ENCODE measurements at places on chromosomes 3 and 15. TPM values are rescaled to one million over a fixed set of nuclear protein-coding genes. Genes with fewer than 3 reads are reported as not detected.

TM4SF1 gene
- 168 TPM for total RNA-seq

ATP13A3 gene
- total RNA-seq = 35.6 TPM

CHRNA7 gene
- 2.6 TPM for total RNA-seq

CPLX3 gene
- not detected for total RNA-seq

CCDC39 gene
- total RNA-seq = 0.26 TPM

CIB2 gene
- total RNA-seq = 6.9 TPM

DNA sequence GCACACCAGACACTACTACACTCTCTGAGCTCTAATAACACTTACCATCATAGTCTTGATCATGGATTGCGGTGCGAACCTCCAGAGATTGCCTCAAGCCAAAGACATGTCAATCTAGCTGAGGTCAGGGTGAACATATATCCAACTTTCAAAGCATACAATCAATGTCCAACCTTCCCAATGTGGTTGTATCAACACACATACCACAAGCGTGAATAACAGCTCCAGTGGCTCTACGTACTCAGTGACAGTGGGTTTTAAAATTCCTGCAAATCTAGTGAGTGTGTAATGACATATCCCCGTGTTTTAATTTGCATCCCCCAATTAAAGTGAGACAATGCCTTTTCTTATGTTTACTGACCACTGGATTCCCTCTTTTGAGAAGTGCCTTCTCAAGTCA lies 29.6 kb downstream of the SFMBT1 start:
- no peak overlapping the region for H3K27ac ChIP-seq
- H3K4me1 ChIP-seq = peaks cover 11% of the 10 kb centered on the region
- H3K4me3 ChIP-seq = no peak overlapping the region
- DNase-seq = no peak
- no peaks in the 10 kb centered on the region for H3K36me3 ChIP-seq
- no peaks in the 10 kb centered on the region for H3K27me3 ChIP-seq

- H3K27me3 ChIP-seq = peaks cover 4% of the 10 kb centered on the region
- H3K36me3 ChIP-seq = no peaks in the 10 kb centered on the region
- peaks cover 6% of the 10 kb centered on the region for H3K4me1 ChIP-seq
- H3K27ac ChIP-seq = no peak overlapping the region
- H3K4me3 ChIP-seq = no peak overlapping the region
Measured at GRCh38 chr3:12893247-12893646, 51.9 kb upstream of the RPL32 start.

- no peaks in the 10 kb centered on the region for H3K36me3 ChIP-seq
- H3K27ac ChIP-seq = no peak overlapping the region
- H3K4me3 ChIP-seq = no peak overlapping the region
- peaks cover 4% of the 10 kb centered on the region for H3K4me1 ChIP-seq
Measured at GRCh38 chr15:52336529-52336928, 40.9 kb upstream of the MYO5C start.

GRCh38 chr15:99209326-99209725 lies 40.1 kb downstream of the TTC23 start:
- H3K4me3 ChIP-seq = no peak overlapping the region
- no peak for DNase-seq
- H3K4me1 ChIP-seq = no peaks in the 10 kb centered on the region
- H3K27ac ChIP-seq = no peak overlapping the region

GRCh38 chr15:48643776-48644466 lies 1.6 kb downstream of the FBN1 start:
- peak overlapping the region; percentile 62 for H3K27ac ChIP-seq
- H3K4me3 ChIP-seq = no peak overlapping the region
- no peaks in the 10 kb centered on the region for H3K27me3 ChIP-seq
- peaks cover 19% of the 10 kb centered on the region for H3K4me1 ChIP-seq

DNA sequence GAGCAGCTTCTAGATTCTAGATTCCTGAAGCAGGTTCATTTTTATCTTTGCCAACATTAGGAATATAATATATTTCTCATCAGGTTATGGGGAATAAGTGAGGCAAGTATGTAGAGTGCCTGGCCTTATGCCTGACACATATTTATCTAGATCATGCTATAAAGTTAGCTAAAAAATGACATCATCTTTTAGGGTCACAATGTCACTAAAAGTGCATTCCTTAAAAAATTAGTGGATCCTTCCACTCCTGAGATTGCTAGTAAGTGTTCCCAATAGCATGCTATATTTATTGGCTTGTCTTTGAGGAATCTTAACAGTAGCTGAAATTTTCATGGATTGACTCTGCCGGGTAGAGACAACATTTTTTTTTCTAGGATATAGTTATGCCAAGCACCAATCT lies 305.9 kb upstream of the TMCO5A start:
- no peaks in the 10 kb centered on the region for H3K4me1 ChIP-seq
- no peaks in the 10 kb centered on the region for H3K36me3 ChIP-seq
- no peak overlapping the region for H3K27ac ChIP-seq
- no peak overlapping the region for H3K4me3 ChIP-seq
- H3K27me3 ChIP-seq = no peaks in the 10 kb centered on the region

- no peak overlapping the region for H3K27ac ChIP-seq
- DNase-seq = no peak
- no peaks in the 10 kb centered on the region for H3K36me3 ChIP-seq
- no peaks in the 10 kb centered on the region for H3K4me1 ChIP-seq
- H3K4me3 ChIP-seq = no peak overlapping the region
- no peaks in the 10 kb centered on the region for H3K27me3 ChIP-seq
Measured at GRCh38 chr3:29609328-29609811, 328.5 kb downstream of the RBMS3 start.

DNA sequence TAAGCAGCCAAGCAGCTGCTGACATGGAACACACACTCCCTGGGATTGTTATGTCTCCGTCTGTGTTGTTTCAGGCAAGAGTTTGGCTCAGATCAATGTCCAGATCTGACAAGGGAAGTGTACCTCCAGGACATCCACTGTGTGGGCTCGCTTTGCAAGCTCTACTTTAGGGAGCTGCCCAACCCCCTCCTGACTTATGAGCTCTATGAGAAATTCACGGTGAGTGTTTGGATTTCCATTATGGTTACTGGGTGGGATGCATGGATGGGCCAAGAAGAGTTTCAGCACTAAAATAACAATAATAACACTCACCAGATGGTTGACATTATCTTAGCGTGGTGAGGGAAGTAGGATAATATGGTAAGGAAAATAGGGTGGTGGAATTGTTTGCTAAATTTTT lies 74.1 kb downstream of the ARHGAP31 start:
- H3K27me3 ChIP-seq = no peaks in the 10 kb centered on the region
- no peaks in the 10 kb centered on the region for H3K36me3 ChIP-seq
- H3K4me3 ChIP-seq = no peak overlapping the region
- no peak overlapping the region for H3K27ac ChIP-seq

DNA sequence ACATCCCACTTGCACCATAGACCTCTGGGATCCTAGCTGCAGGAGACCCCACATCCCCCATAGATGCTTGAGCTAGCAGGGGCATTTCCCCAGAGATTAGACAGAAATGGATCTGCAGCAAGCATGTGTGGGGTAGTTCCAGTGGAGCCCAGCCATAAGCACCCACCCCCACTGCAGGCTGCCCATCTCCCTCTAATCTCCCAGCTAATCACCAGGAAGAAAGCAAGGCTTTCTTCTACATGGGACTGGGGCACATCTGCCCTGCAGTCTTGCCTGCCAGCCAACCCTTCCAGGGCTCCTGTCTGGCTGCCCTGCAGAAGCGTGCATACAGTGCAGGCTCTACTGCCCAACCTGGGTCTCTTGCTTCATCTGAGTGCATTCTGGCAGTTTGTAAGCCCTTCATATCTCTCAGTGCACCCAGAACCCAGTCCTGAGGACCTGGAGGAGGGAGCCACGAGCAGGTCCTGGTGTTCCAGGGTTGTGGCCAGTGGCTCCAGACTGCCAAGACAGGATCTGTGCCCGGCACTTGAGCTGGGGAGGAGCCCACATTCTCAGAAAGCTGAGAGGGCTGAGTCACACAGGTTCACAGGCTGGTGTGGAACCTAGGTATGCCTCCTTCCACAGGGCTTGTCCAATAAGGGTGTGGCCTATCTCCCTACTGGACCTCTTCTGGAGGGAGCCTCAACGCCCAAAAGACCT lies 49.9 kb upstream of the IGSF11 start:
- no peak overlapping the region for H3K27ac ChIP-seq
- no peaks in the 10 kb centered on the region for H3K27me3 ChIP-seq
- H3K36me3 ChIP-seq = no peaks in the 10 kb centered on the region
- no peak for DNase-seq

DNA sequence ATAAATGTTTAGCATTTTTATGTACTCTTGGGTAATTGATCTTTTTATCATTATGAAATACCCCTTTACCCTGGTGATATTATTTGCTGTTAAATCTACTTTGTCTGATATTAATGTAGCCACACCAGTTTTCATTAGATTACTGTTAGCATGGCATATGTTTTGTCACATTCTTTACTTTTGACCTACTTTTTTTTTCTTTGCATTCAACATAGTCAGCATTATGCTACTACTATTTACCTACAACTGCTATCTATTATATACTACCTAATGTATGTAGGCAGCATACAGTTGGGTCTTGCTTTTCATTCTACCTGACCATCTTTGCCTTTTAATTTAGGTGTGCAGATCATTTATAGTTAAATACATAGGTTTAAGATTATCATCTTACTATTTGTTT lies 1429.6 kb upstream of the ALCAM start:
- H3K27ac ChIP-seq = no peak overlapping the region
- no peak for DNase-seq
- H3K27me3 ChIP-seq = no peaks in the 10 kb centered on the region
- H3K4me3 ChIP-seq = no peak overlapping the region
- H3K4me1 ChIP-seq = no peaks in the 10 kb centered on the region
- H3K36me3 ChIP-seq = no peaks in the 10 kb centered on the region

DNA sequence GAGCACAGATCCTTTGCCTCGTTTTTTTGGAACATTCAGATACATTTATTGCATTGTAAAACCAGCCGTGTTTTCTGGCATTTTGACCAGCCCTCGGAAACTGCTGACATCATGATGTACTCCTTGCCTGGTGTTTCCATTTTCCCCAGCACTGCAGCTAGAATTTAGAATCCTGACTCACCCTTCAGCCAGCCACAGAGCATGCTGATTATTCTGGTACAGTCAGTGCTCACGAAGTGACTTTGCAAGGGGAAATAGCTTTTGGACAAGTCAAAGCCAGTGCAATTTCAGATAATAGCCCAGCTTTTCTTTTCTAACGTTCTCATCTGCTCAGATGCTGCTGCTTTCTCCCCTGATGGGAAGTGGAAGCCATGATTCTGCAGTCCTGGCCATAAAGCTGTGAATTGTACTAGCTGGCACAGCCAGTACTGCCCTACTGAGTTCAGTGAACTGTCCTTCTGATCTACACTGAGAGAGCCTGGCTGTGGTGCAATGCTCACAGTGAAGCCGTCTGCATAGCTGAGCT lies 12.1 kb upstream of the CNBP start:
- H3K36me3 ChIP-seq = no peaks in the 10 kb centered on the region
- no peaks in the 10 kb centered on the region for H3K27me3 ChIP-seq
- no peak overlapping the region for H3K4me3 ChIP-seq
- H3K27ac ChIP-seq = peak overlapping the region; percentile 42
- no peaks in the 10 kb centered on the region for H3K4me1 ChIP-seq

DNA sequence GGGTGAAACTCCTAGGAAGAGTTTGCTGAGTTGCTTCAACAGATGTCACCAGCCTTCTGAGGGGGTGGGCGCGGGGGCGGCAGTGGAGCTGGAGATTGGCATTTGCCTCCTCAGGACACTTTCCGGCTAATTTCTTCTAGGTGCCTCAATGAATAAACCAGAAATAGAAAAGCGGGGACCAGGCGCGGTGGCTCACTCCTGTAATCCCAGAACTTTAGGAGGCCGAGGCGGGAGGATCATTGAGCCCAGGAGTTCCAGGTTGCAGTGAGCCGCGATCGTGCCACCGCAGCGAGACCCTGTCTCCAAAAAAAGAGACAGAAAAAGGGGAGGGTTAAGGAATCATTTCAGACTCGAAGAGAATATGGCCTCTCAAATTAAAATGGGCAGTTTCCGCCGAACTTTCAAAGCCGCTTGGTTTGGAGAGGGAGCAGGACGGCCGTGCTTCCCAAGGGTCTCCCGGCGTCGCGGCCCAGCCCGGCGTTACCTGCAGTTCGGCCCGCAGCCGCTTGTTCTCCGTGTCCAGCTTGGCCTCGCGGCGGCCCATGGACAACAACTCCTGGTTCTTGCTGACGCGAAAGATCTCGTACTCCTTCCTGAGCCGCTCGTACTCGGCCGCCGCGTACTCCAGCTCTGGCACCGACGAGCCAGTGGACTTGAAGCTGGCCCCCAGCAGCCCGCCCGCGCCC lies 587 bp downstream of the NPHP3 start:
- no peaks in the 10 kb centered on the region for H3K27me3 ChIP-seq
- peaks cover 21% of the 10 kb centered on the region for H3K4me1 ChIP-seq
- peaks cover 3% of the 10 kb centered on the region for H3K36me3 ChIP-seq
- DNase-seq = peak; percentile 76

GRCh38 chr3:189961522-189962161 lies 159.1 kb downstream of the P3H2 start:
- no peaks in the 10 kb centered on the region for H3K27me3 ChIP-seq
- peak; percentile 81 for DNase-seq
- no peaks in the 10 kb centered on the region for H3K4me1 ChIP-seq

- no peaks in the 10 kb centered on the region for H3K36me3 ChIP-seq
- no peaks in the 10 kb centered on the region for H3K27me3 ChIP-seq
- H3K4me1 ChIP-seq = no peaks in the 10 kb centered on the region
- no peak overlapping the region for H3K27ac ChIP-seq
Measured at GRCh38 chr3:173993299-173993698, 595.8 kb downstream of the NLGN1 start.

DNA sequence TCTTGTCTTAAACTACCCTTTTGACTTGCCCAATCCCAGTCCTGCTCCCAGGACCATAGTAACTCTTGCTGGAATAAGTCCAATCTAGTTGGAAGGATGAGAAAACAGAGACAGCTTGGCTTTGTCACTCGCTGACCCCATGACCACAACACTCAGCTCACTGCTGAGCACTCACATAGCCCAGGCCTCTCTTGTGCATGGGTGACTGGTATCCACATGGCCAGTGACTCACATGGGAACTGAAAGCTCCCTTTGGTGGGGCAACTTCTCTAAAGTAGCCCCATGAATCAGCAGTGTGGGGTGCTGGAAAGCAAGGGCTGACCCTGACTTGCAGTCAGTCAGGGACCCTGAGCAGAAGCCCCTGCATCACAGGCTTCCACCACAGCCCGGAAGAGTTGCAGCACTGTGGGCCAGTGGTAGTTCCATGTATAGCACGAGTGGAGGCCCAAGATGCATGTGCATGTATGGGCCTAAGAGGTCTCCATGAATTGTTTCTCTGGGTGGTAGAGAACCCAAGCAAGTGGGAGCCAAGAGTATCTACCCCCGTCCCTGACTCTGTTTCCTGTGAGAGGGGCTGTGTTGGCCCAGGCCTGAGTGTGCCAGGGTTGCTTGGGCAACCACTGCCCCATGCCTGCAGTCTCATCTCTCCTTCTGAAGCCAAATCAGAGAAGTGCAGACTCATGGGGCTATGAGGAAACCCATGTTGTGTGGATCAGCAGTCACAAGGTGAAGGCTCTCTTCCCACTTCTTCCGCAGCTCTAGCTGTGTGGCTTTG lies 62.1 kb upstream of the XCR1 start:
- H3K36me3 ChIP-seq = no peaks in the 10 kb centered on the region
- no peaks in the 10 kb centered on the region for H3K27me3 ChIP-seq
- peak; percentile 33 for DNase-seq
- H3K4me1 ChIP-seq = no peaks in the 10 kb centered on the region

Data from body of pancreas (tissue), 4 donors.